ENCODE measurements at places on chromosomes 3 and 15.
A peak's percentile ranks its signal among the peaks of the same experiment; 100 is the strongest.

DNA sequence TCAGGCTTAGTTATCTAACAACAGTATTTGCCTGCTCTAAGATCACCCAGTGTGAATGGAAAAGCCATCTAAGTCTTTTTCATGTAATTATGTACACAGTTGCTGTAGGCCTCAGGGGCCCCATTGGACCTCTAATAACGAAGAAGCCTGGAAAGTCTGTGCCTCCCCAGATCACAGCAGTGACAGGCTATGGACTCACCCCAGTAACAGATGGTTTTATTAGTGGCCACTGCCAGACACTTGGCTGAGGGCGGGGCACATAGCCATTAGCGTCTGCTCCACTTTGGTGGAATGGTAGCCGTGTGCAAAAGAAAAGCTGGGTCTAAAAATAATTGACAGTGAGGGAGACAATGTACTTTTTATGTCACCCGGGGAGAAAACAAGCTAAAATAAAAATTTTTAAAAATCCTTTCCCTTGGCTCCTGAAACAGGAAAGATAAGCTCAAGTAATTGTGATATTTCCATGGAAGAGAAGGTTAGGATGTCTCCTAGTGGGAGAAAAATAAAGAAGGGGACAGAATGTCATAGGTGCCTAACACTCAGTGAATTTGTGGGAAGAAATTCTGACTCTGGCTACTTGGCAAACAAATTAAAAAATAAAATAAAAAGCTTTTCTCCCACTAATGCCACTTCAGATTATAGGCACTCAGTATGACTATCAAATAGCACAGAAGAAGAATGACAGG, 44.3 kb upstream of the ZNF385D start:
- peak; percentile 82 for DNase-seq

DNA sequence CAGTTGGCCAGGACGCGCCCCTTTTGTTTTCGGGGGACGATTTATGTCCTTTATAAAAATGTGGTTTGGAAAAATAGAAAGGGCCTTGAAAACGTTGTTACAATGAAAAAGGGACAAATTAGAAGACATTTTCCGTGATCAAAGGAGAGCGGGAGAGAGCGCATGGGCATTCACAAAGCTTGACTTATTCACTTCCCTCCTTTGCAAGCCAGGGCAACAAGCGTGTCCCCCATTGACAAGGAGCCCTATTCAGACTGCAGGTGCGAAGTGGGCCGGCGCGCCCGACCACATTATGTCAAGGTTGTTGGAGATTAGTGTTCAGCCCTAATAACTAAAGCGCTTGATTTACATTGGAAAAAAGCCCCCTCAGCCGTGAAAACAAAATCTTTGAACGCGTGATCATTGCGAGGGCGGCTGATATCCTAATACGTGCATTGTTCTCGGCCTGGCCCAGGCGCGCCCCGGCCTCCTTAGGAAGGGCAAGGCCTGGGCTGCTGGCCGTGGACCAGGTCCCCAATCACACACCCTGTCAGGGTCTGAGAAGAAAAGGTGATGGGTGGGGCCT, 25.9 kb downstream of the ZIC4 start:
- no peak for DNase-seq

- DNase-seq, result no peak
Observed at GRCh38 chr15:85810075-85810474, 15.3 kb upstream of the KLHL25 start.

DNA sequence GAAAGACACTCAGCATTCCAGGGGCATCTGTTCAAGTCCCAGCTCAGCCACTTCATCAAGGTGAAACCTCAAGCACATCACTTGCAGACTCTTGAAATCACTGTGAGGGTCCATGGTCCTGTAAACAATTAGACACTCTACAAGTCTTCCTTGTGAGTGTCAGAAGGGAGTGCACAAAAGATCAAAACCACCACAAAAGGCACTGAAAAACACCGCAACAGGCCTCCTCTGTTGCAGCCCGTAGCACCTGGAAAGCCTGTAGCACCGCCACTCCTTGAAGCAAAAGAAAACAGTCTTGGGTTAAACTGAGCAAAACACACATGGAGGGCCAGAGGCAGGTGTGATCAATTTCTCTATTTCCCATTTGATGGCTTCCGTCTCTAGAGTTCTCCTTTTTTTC, 63.8 kb upstream of the SNRK start:
- no peak for DNase-seq

DNA sequence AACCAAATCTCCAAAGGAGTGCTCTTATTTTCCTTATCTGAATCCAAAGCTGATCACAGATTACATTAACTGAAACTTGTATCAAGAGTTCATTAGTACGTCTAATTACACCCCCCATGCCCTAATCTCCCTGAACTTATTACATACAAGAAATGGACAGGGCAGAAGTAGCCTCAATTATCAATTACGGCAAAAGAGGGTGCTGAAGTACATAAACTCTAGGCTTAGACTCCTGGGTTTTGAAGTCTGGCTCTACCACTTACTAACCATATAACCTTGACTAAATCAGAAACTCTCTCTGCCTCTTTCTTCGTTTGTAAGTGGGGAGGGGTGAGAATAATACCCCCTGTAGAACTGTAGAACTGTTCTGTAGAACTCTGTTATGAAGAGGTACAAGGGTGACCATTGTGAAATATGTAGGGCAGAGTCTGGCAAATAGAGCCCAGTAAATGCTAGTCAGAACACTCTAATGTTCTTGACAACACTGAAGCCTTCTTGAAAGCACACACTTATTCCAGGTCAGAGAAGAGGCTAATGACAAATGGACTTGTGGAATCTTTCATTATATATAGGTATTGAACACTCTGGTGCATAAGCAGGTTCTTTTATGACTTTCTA, 19.6 kb upstream of the OR5K4 start:
- no peak for DNase-seq

GRCh38 chr3:36165509-36166290, 214.6 kb upstream of the STAC start:
- no peak for DNase-seq

GRCh38 chr3:86175051-86175536, 815.9 kb downstream of the VGLL3 start:
- no peak for DNase-seq

DNA sequence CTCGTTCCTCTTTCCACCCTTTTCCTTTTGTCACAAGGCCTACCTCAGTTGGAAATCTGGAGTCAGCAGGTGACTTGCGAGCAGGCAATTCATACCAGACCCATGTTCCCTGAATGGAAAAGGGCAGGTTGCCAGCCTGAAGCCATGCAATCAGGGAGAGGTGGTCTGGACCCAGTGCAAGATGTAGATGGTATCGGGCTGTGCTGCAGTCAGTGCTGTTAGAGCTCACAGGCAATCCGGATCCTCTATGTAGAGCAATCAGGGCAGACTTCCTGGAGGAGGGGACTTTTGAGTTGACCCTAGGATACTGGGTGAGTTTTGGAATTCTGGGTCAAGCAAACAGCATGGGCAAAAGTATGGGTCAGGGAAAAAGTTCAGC, 18.9 kb downstream of the LOXL1 start:
- no peak for DNase-seq

GRCh38 chr3:111924283-111924682, 54.5 kb upstream of the ABHD10 start:
- DNase-seq, result peak; percentile 76

GRCh38 chr3:100140976-100141375, 26.7 kb upstream of the FILIP1L start:
- no peak for DNase-seq

DNA sequence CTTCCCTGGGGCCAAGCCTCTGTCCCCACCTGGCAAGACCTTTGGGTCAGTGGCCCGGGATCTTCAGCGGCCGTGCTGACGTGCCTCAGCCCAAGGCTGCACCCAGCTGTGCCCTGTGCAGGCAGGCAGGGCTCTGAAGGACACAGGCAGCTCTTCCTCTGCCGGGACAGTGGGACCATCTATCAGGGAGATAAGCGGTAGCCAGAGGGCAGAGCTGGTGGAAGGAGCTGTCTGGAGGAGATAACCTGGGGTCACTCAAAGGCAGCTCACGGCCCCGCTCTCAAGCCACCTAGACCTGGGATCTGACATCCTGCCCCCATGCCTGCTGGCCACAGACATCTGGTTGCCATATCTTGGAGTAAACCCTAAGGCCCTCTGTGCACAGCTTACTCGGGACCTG, 27.3 kb downstream of the DUSP7 start:
- no peak for DNase-seq

GRCh38 chr3:133474817-133475216, 75.0 kb downstream of the BFSP2 start:
- DNase-seq, result no peak

DNA sequence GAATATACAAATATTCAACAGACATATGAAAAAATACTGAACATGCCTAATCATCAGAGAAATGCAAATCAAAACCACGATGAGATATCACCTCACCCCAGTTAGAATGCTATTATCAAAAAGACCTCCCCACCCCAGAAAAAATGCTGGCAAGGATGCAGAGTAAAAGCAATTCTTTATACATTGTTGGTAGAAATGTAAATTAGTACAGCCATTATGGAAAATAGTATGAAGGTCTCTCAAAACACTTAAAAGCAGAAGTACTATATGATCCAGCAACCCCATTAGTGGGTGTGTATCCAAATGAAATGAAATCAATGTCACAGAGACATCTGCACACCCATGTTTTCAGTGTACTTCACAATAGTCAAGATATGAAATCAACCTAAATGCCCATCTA, 308.7 kb downstream of the CHST2 start:
- DNase-seq, result no peak

DNA sequence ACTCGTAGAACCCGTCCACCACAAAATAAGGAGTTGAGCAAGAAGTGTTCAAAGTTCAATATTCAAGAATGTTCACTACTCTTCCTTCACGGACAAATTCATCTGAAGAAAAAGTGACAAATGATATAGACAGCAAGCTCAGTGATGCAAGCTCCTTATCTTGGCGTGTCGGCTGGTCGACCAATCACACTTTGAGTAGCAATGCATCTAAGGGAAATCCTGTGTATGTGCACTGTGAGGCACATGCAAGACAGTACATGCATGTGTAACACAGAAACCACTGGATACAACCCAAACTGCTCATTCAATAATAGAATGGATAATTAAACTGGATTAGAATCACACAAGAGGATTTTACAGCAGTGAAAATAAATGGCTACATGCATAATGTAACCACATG, 64.4 kb upstream of the CSPG5 start:
- no peak for DNase-seq

DNA sequence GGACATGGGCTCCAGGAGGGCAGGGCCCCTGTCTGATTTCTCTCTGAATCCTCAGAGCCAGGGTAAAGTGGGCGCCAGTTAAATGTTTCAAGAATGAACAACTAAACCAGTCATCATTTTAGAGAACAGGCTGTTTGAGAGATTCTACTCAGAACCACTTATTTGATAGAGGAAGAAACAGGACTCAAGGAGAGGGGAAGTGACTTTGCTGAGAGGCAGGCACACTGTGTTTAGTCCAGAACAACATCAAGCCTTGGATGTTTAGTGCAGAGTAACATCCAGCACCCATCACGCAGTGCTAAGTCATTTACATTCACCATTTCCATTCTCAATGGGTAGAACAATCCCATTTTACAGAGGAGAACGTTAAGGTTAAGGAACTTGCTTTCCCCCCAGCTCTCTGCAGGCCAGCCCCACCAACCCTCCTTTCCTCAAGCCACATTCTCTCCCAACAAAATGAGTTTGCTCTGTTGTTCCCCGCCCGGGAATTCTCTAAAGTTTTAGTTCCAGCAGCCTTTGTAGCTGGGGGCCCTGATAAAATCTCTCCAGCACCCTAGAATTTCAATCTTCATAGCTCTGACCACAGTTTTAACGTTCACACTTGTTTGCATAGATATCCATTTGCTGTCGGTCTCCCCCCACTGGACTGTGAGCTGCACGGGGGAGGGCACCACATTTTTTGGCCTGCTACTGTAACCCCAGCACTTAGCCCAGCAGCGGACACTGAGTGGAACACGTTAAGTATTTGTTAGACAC, 962 bp downstream of the NMNAT3 start:
- DNase-seq, result no peak

GRCh38 chr3:35666888-35667287, 27.6 kb downstream of the ARPP21 start:
- DNase-seq, result no peak

- no peak for DNase-seq
Observed at GRCh38 chr3:40137591-40138295, 171.8 kb upstream of the EIF1B start.

GRCh38 chr3:124770336-124771082, 40.3 kb downstream of the UMPS start:
- peak; percentile 83 for DNase-seq

DNA sequence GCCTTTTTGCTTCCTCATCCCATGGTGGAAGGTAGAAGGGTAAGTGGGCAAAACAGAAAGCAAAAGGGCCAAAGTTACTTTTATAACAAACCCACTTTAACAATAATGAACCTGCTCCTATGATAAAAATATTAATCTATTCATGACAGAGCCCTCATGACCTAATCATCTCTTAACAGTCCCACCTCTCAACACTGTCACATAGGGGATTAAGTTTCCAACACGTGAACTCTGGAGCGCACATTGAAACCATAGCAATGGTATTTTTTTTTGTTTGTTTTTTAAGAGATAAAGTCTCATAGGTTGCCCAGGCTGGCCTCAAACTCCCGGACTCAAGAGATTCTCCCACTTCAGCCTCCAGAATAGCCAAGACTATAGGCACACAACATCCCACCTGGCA, 30.7 kb downstream of the KATNBL1 start:
- DNase-seq, result no peak

DNA sequence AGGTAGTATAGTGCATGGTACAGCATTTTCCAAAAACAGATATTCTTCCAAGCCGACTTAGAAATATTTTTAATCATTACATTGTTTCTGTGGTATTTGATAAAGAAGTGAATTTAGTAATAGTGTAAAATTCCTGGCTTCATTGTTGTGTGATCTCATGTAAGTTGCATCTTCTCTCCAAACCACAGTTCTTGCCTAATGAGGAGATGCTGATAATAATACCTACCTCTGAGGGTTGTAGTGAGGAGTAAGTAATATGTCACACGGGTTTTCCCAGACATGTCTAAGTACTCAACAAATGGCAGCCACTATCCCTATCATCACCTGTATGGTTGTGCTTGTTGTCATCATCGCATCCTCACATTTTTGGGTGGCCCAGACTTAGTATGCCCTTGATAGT, 167.3 kb downstream of the SLCO3A1 start:
- DNase-seq, result no peak
